ENCODE measurements at places on chromosomes 6 and 20.
A peak's percentile ranks its signal among the peaks of the same experiment; 100 is the strongest.

- DNase-seq: peak; percentile 70
Observed at GRCh38 chr6:139882977-139883728, 508.7 kb upstream of the CITED2 start.

DNA sequence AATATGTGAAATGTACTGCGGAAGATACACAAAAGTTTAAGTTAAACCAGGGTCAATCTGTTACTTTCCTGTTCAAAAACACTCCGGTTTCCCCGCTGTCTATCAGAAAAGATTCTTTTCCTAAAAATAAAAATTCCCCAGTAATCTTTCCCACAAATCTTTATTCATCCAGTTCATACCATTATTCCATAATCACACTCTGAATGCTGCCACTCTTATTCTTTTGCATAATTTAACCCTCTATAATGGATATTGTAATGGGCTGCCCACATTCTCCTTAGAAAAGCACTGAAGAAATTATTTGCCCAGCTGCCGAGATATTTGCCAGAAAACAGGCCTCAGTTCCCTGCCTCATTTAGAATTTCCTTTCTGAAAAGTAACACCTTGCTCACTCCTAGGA lies 68.6 kb downstream of the EPHA7 start:
- no peak for DNase-seq

DNA sequence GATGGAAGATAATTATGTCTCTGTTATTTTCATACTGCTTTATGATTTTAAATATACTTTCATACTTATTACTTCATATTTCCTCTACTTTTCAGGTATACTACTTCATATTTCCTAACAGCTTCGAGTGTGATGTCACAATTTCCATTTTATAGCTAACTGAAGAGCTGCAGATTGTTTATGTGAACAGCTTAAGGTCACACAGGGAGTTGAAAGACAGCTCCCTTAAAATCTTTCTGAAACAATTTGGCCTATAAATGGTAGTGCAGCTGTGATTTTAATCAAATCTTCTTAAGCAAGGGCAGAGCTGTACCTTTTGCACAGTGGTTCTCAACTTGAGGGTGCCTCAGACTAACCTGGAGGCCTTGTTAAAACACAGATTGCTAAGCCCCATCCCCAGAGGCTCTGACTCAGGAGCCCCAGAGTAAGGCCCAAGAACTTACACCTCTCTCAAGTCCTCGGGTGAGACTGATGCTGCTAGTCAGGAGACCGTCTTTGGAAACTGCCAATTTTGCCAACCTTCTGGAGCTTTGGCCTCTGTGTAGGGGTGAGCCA lies 347.0 kb upstream of the HSF2 start:
- DNase-seq: no peak

- DNase-seq: no peak
Observed at GRCh38 chr6:11434565-11435326, 102.8 kb upstream of the TMEM170B start.

DNA sequence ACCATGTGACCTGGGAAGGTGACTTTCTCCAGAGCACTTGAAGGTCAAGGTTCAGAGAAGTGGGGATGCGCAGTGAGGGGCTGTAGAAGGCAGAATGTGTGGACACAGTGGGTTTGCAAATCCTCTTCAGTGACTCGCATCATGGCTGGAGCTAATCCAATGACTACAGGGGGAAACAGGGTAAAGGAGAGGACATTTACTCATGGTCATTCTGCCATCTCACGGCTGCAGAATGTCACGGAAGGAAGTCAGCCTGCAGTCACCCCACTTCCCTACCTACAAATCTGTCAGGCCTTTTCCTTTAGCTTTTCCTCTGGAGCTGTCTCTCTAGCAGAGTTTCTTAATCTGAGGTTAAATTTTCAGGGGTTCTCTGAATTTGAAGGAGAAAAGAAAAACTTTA lies 337.6 kb downstream of the CDC5L start:
- DNase-seq: no peak

DNA sequence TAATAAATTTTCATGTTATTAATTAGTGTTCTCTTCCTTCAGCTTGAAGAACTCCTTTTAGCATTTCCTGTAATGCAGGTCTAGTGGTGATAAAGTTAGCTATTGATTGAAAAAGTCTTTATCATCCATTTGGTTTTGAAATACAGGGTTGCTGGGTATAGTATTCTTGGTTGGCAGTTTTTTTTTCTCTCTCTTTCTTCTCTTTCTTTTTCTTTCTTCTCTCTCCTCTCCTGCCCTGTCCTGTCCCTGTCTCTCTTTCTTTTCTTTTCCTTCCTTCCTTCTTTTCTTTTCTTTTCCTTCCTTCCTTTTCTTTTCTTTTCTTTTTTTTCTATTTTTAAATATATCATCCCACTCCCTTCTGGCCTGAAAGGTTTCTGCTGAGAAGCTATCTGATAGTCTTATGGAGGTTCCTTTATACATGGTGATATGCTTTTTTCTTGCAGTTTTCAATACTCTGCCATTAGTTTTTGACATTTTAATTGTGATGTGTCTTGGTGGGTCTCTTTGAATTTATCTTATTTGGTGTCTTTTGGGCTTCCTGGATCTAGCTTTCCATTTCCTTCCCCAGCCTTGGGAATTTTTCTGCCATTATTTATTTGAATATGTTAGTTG lies 55.4 kb downstream of the CDC5L start:
- no peak for DNase-seq

GRCh38 chr6:101826678-101827077 lies 433.2 kb downstream of the GRIK2 start:
- no peak for DNase-seq

GRCh38 chr6:9623985-9624384 lies 790.9 kb downstream of the TFAP2A start:
- DNase-seq: no peak

- DNase-seq: no peak
Observed at GRCh38 chr20:37355252-37356180, 9.6 kb downstream of the SRC start.
